Left lobe of liver (tissue), 2 donors: ENCODE measurements at places on chromosomes 7 and 10.
A peak's percentile ranks its signal among the peaks of the same experiment; 100 is the strongest.

GRCh38 chr10:43866712-43867111, 218.0 kb upstream of the ZNF32 start:
- DNase-seq = no peak

DNA sequence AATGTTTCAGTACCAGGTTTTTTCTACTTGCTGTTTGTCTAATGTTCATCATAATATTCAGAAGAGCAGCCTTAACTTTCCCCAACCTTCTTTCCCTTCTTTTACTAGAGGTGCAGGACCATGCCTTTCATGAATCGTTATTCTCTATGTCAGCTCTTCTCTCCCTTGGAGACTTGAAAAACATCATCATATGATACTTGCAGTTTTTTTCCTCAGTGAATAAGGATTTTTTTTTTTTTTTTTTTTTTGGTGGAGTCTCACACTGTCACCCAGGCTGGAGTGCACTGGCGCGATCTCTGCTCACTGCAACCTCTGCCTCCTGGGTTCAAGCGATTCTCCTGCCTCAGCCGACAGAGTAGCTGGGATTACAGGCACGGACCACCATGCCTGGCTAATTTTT, 30.1 kb downstream of the SMNDC1 start:
- DNase-seq = no peak

GRCh38 chr10:6721964-6722615, 142.0 kb upstream of the PRKCQ start:
- DNase-seq = no peak

DNA sequence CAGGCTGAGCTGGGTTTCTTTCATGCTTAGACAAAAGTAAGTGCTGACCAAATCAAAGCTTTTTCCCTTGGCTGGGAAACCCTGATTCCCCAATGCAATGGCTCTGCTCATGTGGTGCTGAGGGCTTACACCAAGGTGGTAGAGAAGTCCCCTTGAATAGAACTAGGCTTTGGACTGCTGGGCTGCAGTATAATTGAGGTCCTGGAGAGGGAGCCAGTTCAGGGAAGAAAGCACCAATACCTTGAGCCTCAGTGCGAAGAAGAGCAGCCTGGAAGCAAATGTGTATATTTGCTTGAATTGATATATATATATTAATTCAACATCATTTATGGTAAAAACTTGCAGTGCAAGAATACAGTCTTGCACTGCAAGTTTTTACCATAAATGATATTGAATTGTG, 391.1 kb downstream of the RPS24 start:
- DNase-seq = no peak

DNA sequence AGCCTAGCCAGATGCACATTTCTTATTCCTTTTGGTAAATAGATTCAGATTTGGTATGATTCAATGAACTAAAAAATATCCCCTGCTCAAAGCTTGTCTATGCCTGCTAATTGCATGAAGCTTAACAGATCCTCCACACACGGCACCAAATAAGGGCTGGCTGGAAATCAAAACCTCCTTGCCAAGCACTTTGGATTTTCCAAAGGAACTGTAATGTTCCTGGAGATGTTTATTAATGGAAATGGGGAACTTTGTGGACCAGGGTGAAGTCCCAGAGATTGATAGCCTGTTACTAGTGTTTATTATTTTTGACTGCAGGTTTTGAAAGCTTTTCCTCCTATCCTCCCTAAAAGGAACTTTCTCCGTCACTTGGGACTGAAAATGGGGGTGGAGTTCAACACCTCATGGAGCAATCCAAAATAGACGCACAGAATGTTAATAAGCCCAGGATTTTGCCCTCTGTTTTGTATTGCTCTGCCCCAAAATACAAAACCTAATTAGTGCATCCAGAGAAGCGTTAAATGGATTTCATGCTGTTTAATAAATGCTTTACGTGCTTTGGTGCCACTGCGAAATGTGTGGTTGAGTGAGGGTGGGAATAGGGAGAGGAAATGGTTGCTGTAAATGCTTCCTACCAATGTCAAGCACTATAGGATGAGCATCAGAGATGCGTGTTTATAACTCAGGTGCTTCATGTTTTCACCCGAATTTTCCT, 1027.7 kb downstream of the LRMDA start:
- DNase-seq = no peak

GRCh38 chr7:101626758-101627157, 2.3 kb downstream of the MYL10 start:
- DNase-seq = no peak

DNA sequence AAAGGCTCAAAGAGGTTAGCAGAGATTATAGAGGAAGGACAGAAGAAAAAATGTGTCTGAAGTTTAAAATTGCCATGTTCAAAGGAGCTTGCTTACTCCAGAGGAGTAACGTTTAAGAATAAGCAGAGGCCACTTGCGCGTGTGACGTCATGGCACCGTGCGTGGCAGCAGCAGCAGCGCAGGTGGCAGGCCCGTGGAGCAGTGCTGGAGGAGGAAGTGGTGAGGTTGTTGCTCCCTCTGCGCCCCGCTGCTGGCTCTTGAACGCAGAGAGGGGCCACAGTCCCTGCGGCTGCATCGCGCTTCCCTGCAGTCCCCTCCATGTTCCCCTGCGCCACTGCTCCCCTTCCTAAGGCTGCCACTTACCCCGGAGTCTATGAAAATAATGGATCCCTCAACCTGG, 37.5 kb downstream of the GDI2 start:
- no peak for DNase-seq

GRCh38 chr10:63173468-63174232, 40.5 kb downstream of the NRBF2 start:
- no peak for DNase-seq

GRCh38 chr10:100345570-100346330, 1.3 kb upstream of the SCD start:
- DNase-seq = no peak

DNA sequence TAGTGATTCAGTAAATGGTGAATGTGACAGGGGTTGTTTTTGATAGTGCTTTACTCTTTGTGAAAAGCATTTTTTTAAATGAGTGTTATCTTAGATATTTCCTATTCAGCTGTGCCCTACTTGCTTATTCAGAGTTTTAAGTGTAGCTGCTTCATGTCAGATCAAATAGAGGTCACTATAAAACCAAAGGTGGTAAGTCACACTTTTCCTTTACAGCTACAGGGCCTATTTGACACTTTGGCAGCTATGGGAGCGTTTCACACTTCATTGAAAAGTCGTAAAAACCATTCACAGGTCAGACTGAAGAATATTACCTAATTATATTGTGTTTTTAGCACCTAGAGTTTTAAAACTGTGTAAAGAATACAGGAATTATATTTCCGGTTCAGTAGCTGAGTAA, 67.3 kb downstream of the ANKIB1 start:
- no peak for DNase-seq

GRCh38 chr10:105188737-105189462, 547.8 kb downstream of the SORCS3 start:
- no peak for DNase-seq

GRCh38 chr7:88109612-88110011, 110.2 kb downstream of the SRI start:
- no peak for DNase-seq

DNA sequence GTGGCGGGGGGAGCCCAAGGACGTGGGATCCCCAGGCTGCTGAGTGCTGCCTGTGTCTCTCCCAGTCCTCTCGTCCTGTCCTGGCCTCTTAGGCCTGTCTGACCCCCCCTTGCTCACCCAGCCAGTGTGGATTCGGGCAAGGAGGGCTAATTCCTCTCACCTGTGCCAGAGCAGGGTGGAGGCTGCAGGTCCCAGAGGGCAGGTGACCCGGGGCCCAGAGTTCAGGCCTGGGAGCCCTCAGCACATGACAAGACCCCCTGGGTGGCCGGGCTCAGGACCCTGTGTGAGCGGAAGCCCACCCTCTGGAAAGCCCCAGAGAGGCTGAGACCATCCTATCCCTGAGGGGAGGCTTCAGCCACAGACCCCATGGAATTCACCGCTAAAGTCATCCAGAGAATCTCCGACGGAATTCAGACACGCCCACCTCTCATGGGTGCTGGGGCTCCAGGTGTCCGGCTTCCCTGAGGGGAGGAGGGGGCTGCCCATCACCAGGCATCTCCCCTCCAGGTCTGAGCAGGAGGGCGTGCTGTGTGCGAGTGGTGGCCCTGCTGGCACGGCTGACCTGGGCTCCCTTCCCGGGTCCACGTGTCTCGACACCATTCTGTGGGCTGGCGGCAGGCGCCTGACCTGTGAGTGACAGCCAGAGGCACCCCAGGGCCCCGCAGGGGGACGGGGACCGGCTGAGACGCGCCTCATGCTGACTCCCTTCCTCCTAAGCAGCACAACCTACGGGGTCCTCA, 5.0 kb downstream of the KNDC1 start:
- no peak for DNase-seq

DNA sequence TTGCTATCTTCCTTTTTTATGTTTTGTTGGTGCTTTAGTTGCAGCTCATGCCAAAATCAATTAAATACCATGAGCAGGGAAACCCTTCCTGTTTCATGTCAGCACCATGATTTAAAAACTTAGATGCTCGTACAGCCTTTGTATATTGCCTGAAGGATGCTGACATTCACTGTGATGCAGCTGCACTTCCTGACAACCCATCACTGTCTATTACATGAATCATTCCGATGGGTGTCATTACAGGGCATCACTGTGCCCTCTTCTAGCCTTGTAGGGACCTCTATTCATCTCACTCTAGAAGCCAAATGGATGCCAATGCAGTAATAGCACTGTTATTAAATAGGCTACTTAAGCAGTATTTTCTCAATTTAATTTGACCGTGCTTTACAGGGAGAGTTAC, 18.3 kb upstream of the ITGB1 start:
- DNase-seq = no peak

GRCh38 chr10:14926722-14927416, 27.0 kb downstream of the DCLRE1C start:
- no peak for DNase-seq

DNA sequence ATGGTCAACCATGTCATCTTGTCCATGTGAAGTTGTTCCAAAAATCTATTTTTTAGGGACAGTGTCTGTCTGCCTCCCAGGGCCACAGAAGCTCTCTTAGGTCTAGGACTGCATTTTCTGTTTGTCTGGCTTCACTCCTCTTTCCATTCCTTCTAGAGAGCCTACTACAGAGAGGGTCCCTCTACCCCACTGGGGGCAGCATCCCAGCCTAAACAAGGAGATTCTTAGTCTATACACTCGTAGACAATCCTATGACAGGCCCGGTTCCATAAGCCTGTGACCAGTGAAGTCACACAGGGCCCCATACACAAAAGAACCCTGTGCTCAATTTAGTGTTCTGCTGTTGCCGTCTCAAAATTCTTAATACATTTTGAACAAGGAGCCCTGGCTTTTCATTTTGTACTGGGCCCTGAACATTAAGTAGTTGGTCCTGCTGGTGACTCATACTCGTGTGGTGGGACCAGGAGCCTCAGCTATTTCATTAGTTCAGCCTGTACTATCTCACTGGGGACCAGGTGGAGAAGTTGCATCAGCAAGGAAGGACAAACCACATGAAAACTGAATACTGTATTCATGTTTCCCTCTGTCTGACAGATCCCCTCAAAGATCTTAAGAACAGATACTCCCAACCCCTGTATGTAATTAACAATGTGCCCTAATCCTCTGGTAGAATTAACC, 23.5 kb upstream of the FAM180A start:
- no peak for DNase-seq

DNA sequence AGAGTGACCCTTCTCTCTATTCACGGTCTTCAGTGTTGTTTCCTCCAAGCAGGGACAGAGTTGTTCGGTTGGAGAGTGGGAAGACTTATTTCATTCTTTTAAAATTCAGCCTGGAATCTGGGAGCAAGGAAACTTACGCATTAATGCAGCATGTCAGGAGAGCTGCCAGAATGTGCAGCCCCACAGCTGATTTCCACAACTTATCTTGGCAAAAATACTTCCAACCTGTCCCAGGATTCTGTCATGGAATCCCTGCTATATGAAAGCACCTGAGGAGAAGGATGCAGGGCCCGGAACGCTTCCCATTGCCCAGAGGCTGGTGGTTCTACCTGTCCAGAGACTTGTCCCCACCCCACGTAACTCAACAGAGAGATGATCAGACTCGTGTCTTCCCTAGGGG, 86.9 kb upstream of the MKI67 start:
- no peak for DNase-seq

DNA sequence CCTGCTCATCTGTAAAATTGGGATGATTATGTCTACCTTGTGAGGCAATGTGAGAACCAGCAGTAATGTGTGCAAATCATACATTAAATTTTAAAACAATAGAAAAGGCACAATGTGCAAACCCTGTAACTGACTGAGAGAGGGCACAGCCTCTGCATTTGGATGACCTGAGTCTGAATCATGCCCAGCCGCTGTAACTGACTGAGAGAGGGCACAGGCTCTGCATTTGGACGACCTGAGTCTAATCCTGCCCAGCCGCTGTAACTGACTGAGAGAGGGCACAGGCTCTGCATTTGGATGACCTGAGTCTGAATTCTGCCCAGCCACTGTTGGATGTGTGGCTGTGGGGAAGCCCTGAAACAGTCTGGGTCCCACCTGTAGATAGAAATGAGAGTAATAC, 351.5 kb upstream of the SHH start:
- DNase-seq = peak; percentile 15

GRCh38 chr7:87564296-87564963, 36.3 kb downstream of the ABCB1 start:
- DNase-seq = peak; percentile 70

DNA sequence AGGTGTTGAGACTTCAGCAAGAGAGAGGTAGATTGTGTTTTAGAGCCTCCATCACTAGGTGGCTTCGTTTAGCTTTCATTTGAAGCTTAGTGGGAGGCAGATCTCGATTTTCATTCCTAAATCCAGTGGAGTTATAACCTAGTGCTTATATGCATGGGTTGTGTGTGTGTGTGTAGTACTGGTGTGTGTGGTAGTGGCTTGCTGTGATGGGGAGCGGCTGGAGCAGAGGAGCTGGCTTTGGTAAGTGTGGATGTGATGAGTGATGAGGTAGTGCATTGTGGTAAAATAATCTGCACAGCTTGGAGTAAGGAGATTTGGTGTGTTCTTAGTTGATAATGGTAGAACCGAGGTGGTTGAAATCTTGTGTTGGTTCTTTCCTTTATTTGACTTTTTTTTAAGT, 43.2 kb downstream of the AP3M1 start:
- DNase-seq = no peak
